Head of caudate nucleus (tissue), 42 donors: ENCODE measurements at places on chromosomes 12 and 14.
A peak's percentile ranks its signal among the peaks of the same experiment; 100 is the strongest.

DNA sequence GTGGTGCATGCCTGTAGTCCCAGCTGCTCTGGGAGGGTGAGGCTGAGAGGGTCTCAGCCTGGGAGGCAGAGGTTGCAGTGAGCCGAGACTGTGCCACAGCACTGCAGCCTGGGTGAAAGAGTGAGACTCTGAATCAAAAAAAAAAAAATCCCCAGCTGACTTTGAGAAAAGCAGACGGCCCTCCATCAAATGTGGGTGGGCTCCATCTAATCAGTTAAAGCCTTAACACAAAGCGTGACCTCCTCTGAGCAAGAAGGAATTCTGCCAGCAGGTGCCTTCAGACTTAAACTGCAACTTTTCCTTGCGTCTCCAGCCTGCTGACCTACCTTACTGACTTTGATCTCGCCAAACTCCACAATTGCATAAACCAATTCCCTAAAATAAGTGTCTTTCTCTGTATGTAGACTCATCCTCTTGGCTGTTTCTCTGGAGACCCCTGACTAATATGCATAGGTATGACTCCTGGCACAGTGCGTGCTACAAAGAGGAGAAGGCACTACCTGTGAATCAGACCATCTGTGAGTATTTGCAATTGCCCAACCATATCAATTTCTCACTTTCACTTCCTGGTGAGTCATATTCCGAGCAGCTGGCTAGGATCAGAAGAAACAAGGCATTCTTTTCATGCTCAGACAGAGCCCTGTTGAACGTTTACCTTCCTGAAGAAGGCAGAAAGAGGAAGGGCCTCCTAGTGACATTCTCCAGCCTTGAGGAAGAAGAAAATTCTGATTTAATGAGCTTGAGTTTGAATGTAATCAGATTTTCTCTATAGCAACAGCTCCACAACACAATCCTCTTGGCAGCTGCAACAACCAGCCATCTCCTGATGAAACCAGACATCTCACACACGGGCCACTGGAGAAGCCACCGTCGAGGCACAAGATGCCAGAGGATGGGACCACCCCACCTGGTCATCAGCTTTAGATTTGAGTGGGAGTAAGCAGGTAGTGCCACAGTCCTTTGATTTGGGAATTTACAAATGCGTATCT is 54.3 kb downstream of the CLMN start:
- no peak for DNase-seq

GRCh38 chr14:50718949-50719348 is 50.8 kb upstream of the SAV1 start:
- no peak for DNase-seq

- DNase-seq = no peak
These were observed 3.9 kb upstream of the KRT6B start for GRCh38 chr12:52455821-52456220.

GRCh38 chr12:100263131-100263530 is 3.7 kb downstream of the DEPDC4 start:
- no peak for DNase-seq

DNA sequence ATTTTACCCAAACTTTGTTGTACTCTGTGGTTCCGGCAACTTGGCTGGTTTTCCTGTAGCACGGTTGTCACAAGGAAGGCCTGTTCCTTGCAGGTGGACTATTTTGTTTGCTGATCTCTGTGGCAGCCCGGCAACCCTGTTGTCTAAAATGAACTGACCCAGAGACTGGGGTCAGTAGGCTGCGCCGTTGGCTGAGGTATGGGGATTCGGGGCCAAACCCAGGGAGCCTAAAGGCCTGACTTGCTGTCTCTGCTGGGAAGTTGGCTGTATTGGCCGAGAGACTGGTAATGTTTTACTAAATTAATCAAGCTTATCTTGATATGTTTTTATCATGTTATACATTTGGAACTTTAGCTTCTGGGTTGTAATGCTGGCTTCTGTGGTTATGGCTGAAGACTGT is 13.8 kb downstream of the SMIM41 start:
- DNase-seq = no peak

GRCh38 chr14:81311778-81312177 is 88.3 kb downstream of the STON2 start:
- no peak for DNase-seq

DNA sequence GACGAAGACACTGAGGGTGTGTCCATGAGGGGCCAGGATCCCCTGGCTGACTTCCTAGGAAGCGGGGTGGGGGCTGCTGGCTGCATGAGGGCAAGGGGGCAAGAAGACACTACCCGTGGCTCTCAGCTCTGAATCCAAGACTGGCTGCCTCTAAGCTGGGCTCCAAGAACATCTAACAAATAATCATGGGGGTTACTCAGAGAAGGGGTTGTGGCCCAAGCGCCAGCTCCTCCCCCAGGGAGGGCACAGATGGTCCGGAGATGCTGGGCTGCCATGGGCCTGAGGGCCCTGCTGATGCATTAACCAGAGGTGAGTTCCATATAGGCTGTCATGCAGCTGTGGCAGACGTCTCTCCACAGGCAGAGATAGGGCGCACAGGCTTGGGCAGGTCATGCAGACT is 14.3 kb downstream of the SYNDIG1L start:
- no peak for DNase-seq

DNA sequence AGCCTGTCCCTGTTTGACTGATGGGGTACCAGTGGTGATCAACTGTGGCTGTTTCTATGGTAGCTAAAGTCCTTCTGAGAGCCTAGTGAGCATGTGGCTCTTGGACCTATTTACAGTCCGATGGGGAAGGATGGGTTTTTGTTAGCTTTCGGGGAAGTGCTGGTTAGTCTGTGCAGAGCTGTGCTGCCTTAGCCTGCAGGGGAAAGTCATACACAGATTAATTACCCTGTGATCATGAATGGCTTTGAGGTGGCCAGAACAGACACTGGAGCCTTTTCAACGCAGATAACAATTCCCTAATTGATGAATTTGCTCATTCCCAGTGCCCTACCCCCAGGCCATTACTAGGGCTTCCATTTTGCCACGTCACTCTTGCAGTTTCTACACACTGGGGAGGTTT is 99.7 kb downstream of the WSCD2 start:
- no peak for DNase-seq

- DNase-seq = no peak
These were observed 42.2 kb upstream of the FAM181A start for GRCh38 chr14:93884950-93885349.

DNA sequence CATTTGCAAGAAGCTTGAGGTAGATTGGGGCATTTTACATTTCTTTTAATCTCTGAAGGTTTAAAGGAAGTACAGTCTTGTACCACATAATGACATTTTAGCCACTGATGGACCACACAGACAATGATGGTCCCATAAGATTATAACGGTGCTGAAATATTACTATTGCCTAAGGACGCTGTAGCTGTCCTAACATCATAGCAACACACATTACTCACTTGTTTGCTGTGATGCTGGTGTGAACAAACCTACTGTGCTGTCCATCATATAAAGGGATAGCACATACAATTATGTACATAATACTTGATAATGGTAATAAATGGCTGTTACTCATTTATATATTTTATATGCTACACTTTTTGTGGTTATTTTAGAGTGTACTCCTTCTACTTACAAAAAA is 127.1 kb upstream of the CPNE8 start:
- no peak for DNase-seq

- no peak for DNase-seq
These were observed 165.7 kb upstream of the RBM19 start for GRCh38 chr12:114131824-114132223.

DNA sequence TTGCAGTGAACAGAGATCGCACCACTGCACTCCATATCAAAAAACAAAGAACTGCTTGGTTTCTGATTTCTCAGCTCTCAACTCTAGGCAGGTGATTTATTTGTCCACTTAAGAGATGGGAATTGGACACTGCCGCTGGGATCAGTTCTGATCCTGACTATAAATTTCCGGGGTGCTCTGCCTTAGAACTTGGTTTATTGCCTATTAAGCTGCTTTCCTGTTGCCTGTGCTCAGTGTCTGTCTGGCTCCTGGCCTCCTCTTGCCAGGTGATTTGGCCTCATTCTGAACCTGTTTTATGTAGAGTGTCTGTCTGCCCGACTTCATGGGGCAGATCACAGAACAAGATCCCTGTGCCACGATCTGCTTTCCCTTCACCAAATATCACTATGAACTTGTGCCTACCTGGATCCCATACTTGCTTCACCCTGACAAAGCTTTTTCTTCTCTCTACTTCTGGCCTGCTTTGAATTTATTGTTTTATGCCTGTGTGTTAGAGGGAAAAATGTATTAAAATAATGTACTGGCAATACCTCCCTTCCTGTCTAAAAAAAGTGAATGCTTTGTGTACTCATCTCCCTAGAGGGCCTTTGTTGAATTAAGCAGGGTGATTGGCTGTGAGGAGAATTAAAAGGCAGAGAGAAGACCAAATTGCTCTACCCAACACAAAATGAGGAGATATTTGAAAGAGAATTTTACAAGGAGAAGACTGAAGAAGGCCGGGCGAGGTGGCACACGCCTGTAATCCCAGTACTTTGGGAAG is 27.6 kb downstream of the CDKN1B start:
- DNase-seq = no peak

DNA sequence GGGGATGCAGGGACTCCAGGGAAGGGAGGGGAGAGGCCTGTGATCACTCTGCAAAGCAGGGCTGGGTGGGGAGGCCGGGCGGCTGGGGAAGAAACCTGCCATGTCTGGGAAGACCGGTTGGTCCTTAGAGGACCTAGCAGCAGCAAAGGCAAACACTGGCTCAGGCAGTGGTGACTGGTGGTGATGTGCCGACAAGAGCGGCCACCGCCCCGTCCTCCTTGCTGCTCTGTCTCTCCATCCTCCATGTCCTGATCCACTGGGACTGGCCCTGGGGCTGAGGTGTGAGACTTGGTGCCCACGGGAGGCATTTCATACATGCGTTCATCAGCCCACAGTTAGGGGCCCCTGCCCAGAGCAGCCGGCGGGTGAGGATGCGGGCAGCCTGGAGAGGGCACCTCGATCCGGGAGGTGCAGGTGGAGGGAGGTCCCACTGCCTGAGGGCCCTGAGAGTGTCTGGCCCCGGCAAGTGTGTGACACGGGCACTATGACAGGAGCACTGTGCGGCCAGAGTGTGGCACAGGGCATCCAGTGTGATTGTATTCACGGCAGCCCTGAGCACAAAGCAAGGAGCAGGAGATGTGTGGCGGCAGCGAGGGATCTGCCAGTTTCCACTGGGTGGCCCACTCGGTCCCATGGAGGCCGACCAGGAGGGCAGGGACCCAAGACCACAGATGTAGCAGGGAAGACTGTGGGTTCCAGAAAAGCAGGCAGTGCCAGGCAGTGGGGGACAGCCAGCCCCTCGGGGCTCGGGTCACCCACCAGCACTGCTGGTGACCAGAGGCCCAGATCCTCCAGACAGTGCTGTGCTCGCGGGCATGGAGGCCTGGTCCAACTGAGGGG is 13.9 kb downstream of the ANKRD9 start:
- no peak for DNase-seq

DNA sequence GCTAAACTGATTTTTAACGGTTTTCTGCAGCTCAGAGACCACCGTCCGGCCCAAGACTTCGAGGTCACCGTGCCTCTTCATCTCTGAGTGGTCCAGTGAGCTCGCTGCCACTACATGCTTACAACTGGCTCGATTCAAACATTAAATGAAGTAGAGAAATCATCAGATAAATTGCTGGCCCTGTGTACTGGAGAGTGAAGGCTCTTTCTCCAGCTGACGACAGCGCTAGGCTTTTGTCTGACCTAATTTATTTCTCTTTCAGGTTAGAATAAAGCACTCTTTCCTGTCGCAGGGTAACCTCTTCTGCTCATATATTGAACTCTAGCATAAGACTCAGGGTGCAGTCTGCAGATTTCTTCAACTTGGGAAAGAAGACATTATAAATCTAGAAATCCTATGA is 6.4 kb downstream of the BCL11B start:
- DNase-seq = no peak

DNA sequence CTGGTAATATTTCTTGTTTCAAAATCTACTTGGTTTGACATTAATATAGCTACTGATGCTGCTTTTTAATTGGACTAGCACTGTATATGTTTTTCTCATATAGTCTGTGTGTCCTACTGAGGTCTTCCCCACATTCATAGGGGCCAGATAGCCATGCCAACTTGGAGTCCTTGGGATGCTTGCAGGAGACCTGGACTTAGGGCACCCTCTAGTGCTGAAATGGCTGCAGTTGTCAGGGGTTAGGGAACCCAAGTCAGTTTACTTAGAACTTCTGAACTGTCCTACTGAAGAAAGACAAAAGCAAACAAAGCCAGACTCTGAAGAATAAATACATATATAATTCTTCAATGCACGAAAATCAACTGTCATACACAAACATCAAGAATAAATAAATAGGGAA is 279.9 kb upstream of the SYT1 start:
- no peak for DNase-seq

- DNase-seq = no peak
These were observed 47.2 kb downstream of the UBE3B start for GRCh38 chr12:109524466-109525278.

DNA sequence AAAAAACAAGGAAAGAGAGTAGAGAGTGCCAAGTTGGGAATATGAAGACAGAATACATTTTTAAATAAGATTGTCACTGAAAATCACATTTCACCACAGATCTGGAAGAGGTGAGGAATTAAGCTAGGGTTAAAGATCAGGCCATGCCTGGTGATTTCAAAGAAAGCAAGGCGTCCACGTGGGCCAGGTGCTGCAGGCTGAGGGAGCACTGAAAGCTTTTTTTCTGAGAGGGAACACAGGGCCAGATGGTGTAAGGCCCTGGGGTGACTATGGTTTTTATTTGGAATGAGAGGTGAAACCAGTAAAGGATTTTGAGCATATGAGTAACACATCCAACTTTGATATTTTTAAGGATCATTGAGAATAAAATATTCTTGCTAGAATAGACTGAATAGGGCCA is 20.9 kb downstream of the SYT1 start:
- no peak for DNase-seq

DNA sequence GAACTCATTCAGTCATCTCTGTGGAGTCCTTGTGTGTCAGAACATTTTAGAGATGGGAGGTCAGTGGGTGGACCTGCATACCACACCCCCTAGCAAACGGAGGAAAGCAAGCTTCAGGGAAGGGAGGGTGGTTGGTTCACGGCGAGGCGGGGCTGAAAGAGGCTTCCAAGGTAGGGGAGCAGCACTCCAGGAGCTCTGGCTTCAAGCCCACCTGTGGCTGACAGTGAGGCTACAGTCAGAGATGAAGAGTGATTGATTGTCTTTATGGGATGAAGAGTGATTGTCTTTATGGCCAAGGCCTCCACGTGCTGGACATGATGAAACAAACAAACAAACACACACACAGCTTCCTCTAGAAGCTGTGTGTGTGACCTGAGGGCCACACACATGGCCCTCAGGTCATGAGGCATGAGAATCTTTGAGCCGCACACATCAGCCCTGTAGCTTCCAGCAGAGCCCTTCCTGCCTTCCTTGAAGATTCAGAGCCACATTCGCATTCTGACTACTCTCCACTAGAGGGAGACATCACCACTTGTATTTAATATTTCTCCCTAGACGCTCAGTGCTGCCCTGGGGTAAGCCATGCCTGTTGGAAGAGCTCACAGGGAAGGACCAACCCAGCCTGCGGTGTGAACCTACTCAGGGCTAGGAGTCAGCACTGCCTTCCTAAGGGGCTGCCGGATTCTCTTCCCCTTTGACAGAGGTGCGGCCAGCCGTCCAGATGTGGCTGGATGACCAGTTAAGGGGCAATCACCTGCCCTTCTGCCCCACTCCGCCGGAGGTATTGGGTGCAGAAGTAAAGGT is 54.4 kb upstream of the KCNA1 start:
- DNase-seq = peak; percentile 62

- no peak for DNase-seq
These were observed 103.3 kb downstream of the CALM1 start for GRCh38 chr14:90499908-90500664.
